Stimulated activated CD4-positive, alpha-beta T cell treated with anti-CD3 and anti-CD28 coated beads, TNF-alpha, amount 100 ng/mL, for 24 hours (primary cell): ENCODE measurements at places on chromosomes 12 and 14.

DNA sequence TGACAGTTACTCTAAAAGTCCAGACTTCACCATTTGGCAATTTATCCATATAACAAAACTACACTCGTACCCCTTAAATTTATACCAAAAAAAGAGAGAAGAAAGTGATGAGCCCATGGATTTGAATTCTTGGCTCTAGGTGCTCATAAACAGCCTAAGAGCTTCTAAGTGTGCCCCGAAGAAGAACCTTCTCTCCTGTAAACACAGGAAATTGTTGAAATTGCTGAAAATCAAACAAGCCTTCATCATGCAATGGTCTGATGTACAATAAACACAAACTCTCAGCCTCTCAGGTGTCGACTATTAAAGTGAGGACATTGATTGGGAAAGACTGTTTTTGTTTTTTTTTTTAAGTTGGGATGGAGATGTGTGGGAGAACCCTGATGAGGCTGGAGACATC lies 21.8 kb downstream of the PDE6H start:
- DNase-seq: no peak

GRCh38 chr12:130127912-130128789 lies 34.1 kb upstream of the FZD10 start:
- DNase-seq: no peak

GRCh38 chr12:95594136-95594535 lies 42.9 kb upstream of the USP44 start:
- no peak for DNase-seq

GRCh38 chr14:70658899-70659298 lies 17.2 kb downstream of the TTC9 start:
- no peak for DNase-seq

GRCh38 chr14:68523989-68524725 lies 268.7 kb downstream of the ZFP36L1 start:
- DNase-seq: no peak

DNA sequence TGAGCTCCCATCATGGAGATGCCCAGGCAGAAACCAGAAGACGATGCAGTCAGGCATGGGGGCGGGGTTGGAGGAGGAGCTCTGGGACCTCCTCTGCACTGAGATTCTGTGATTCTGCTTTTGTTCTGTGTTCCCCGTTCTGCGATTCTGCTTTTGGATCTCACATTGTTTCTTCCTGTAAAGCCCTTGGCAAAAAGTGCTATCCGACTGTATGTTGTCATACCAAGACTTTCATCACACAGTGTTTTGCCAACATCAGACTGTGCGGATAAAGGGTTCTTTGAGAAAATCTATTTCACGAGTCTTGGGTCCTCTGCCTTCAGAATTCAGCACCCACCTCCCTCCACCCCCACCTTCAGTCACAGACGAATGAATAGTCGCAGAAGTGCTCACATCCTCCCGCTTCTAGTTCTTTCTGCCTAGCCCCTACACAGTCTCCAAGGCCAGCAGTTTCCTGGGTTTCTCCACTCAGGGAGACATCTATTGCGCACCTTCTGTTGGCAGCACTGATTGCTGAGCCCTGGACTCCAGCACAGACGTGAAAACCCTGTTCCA lies 24.7 kb upstream of the PWP1 start:
- DNase-seq: no peak

GRCh38 chr12:68957273-68957672 lies 24.3 kb upstream of the CPM start:
- no peak for DNase-seq

DNA sequence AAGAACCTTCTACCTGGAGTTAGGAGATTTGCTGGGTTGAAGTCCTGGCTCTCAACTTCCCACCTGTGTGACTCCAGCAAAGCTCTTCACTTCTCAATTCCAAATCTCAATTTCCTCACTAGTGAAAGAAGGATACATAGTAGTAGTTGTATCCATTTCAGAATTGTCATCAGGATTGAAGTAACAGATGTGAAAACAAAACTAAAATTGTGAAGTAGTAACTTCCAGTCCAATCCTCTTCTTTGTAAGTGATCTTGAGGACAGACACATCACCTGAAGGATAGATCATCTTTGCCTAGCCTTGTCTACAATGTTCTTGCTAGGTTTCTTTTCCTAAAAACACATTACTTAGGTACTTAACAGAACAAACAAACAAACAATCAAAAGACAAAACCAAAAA lies 1.2 kb upstream of the LRRK2 start:
- no peak for DNase-seq

DNA sequence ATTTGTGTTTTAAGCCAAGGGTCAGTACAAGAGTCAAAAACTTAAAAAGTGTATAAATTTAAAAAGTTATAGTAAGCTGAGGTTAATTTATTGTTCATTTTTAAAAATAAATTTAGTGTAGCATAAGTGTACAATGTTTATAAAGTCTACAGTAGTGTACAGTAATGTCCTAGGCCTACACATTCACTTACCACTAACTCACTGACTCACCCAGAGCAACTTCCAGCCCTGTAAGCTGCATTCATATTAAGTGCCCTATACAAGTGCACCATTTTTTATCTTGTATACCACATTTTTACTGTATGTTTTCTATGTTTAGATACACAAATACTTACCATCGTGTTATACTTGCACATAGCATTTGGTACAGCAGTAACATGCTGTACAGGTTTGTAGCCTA lies 37.7 kb downstream of the GPR137C start:
- no peak for DNase-seq

DNA sequence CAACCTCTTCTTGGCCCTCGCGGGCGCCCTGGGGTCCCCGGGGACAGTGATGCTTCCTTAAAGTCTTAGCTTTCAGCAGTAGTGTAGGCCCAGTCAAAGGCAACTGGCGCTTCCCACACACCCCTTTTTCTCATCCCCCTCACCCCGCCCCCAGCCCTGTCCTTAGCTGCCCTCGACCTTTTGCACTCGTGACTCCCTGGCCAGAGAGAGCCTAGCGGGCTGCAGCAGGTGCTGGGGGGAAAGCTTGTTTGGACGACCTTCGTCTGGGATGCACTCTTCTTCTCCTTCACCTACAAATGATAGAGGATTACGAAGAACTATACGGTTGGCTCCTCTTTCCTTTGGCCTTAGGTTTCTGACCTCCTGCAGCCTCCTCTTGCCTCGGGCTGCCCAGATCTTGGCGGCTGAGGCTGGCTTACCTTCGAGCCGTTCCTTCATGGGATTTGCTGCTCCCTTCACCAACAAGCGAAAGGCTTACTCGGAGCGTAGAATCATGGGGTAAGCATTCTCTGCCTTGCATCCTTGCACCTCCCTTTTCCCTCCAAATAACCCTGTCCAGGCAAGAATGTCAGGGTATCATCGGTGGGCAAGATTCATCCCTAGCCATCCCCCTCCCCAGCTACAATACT lies 815 bp downstream of the COQ10A start:
- DNase-seq: peak; percentile 4

- no peak for DNase-seq
Observed at GRCh38 chr14:22243971-22244581, 344.9 kb downstream of the DAD1 start.

GRCh38 chr12:49357103-49357678 lies 10.1 kb upstream of the SPATS2 start:
- no peak for DNase-seq

- no peak for DNase-seq
Observed at GRCh38 chr12:103727638-103728037, 113.4 kb downstream of the NT5DC3 start.

DNA sequence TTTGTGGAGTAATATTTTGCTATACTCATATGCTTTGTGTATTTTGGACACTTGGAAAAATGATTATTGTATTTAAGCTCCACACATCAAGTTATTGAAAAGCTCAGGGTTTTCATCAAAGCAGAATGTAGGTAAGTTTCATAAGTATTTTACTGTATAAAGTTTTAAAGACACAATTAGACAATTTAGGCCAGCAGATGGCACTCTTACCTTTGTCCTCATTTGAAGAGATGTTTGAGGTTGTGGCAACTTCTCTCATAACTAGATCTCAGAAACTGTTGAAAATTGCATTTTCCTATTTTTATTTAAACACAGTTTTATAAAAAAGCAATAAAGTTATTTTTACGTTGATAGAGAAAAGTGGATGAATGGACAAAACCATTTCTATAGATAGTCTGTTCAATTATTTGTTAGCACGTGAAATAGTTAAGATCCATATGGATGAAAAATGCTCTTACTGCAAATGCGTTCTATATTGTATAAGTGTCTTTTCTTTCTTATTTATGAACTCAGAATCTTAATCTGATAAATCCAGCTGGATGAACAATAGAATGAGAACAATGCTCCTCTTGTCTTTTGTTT lies 300.0 kb downstream of the AEBP2 start:
- DNase-seq: no peak

DNA sequence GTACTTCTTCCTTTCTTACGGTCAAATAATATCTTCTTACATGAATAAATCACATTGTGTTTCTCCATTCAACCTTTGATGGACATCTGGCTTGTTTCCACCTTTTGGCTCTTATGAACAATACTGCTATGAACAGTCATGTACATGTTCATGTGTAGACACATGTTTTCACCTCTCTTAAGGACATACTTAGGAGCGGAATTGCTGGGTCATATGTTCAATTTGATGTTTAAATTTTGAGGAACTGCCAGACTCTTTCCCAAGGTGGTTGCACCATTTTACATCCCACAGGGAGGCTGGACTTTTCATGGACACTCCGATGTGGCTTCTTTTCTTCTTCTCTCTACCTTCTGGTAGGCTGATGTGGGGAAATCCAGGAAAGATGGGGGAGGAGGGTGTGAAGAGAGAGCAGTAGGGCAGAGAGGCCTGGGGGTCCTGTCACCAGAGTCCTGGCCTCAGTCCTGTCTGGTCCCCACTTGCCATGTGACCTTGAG lies 16.8 kb downstream of the LGMN start:
- no peak for DNase-seq

GRCh38 chr12:54478270-54478669 lies 4.9 kb upstream of the GTSF1 start:
- DNase-seq: no peak

- DNase-seq: no peak
Observed at GRCh38 chr14:58656671-58657411, 19.1 kb downstream of the DACT1 start.

GRCh38 chr12:66508025-66508424 lies 170.9 kb downstream of the GRIP1 start:
- DNase-seq: no peak

- no peak for DNase-seq
Observed at GRCh38 chr12:47841501-47841900, 21.8 kb upstream of the HDAC7 start.

- no peak for DNase-seq
Observed at GRCh38 chr14:23443881-23444280, 8.4 kb upstream of the MYH7 start.

DNA sequence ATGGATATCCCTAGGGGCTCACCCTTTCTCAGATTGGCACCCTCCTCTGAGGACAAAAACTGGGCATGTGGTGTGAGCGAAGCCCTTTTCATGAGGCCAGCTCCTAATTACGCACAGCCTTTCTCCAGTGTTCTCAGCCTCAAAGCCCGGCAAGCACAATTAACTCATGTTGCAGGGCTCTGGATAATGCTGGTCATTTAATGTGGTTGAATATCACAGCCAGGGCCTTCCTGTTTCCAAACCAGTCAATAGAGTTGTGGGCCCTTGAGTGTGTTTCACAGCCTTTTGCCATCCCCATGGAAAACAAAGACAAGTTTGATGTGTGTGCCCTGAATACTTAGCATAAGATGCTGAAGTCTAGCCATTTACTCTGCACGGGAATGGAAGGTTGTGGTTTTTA lies 114.2 kb upstream of the ARHGAP5 start:
- DNase-seq: no peak

GRCh38 chr12:114391088-114391487 lies 14.9 kb downstream of the TBX5 start:
- no peak for DNase-seq

GRCh38 chr12:106767954-106768822 lies 6.3 kb upstream of the RIC8B start:
- DNase-seq: no peak

- no peak for DNase-seq
Observed at GRCh38 chr14:66369157-66369697, 116.9 kb upstream of the CCDC196 start.

DNA sequence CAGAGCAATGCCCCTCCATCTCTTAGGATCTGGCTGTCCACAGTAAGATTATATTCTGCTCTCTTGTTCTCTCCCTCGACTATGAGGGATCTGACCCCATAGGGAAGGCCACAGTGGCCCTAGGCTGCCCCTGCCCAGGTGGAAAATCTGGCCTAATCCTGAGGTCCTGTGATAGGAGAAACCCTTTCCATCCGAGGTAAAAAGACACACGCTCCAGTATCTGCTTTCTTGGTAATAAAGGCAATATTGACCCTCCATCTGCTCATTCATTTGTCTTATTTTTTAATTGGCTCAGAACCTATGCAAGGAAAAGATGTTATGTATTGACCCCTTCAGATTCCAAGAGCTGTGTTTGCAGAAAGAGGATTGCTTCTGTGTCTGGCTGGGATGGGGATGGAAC lies 9.7 kb downstream of the KRT76 start:
- no peak for DNase-seq

GRCh38 chr12:61188801-61189595 lies 1071.2 kb upstream of the USP15 start:
- DNase-seq: no peak

DNA sequence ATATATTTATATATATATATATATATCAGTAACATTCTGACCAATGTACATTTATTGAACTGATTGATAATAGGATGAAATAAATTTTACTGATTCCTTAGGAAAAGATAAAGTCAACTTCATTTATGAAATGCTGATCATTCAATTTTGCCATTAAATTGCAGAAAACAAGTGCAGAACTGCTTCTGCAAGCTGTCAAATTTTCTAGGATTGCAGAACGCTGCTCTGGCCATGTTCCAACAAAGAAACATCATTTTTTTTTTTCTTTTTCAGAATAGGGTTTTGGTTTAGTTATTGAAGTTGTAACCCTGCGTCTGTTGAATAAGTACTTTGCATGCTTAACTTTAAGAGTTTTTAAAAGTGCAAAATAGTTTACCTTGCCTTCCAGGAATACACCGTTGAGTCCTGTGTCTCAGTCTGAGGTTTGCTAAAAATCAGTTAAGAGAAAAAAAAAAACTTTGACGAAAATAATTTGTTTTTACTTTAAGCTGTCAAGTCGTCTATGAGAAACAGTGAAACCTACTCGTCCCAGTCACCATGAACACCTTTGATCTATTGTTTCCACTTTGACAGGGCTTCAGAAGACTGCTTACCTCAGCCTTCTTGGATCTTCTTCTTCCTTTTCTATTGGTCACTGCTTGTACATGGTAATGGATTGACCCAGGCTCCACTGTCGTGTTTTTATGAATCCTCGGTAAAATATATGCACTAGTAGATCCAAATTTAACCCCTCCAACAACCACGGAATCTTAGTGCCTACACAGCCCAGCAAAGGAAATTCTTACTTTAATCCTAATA lies at the start of gene KERA:
KERA (minus strand) TSS at position 657 of the 798 bp plus-strand sequence. CDS start 1,743 bp downstream, outside the sequence.
- no peak for DNase-seq

DNA sequence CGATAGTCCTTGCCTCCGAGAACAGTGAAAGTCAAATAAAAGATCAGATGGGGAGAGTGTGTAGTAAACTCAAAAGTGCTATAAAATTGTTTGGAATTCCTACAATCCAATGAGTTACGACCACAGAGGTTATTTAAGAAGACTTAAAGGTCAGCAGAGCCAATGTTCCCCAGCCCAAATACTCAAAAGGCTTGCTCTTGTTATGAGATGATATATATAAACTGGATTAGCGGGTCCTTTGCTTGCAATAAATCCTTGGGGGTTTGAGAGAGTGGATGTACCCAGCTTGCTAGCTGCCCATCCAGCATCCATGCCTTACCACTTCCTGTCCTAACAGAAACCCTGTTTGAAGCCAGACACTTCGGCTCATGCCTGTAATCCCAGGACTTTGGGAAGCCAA lies 29.0 kb upstream of the MED13L start:
- DNase-seq: no peak

- DNase-seq: no peak
Observed at GRCh38 chr12:80704420-80704819, 3.0 kb upstream of the MYF6 start.
